ENCODE measurements at places on chromosomes 3 and 15.

GRCh38 chr3:183022936-183023516 lies 42.7 kb upstream of the DCUN1D1 start:
- DNase-seq: no peak

GRCh38 chr15:73983211-73983727 lies 8.8 kb downstream of the STOML1 start:
- no peak for DNase-seq

GRCh38 chr3:177917234-177917861 lies 618.9 kb upstream of the KCNMB2 start:
- no peak for DNase-seq

DNA sequence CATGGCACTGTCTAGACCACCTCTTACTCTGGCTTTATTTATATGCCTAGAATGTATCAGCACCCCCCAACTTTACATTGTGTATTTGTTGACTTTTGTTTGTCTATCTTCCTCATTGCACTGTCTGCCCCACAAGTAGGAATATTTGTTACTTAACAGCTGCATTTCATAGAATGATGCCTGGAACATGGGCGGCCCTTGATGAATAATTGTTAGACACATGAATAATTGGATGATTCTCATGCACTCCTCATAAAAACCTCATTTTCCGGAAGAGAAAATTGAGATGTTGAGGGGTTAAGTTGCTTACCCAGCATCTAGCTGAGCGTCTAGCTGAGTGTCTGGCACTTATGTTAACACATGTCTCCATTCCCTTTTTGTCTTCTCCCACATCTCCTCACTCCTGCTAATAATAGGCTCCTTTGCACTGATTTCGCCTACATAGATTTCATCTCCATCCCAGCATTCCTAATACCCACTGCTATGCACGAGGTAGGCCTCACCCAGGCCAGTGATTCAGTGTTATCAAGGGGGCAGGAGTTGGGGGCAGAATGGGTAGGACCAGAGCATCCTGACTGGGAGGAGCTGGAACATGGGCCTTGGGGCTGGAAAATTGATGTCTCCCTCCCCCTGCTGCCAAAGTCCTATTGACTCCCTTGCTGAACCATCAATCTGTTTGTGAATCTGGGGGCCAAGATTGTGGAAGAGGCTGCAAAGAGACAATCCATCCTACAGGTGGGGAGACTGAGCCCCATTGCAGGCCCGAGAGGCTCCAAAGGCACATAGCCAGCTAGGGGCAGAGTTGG lies 7.8 kb upstream of the WNT7A start:
- DNase-seq: no peak

GRCh38 chr3:186283096-186283495 lies 78.9 kb downstream of the DGKG start:
- no peak for DNase-seq

GRCh38 chr3:23748398-23749110 lies 57.2 kb upstream of the UBE2E1 start:
- DNase-seq: no peak

Measured in posterior cingulate gyrus (tissue), 11 donors.